ENCODE measurements at places on chromosomes 13 and 19. TPM values are rescaled to one million over a fixed set of nuclear protein-coding genes. Genes with fewer than 3 reads are reported as not detected.

The RFPL4A gene
- total RNA-seq = 0.31 TPM

The WASF3 gene
- total RNA-seq = 0.19 TPM

The ADGRE3 gene
- not detected for total RNA-seq

The CLDN10 gene
- total RNA-seq = 0.21 TPM

The ZNF154 gene
- not detected for total RNA-seq

The SAFB2 gene
- total RNA-seq = 36.1 TPM
